Activated naive CD4-positive, alpha-beta T cell (primary cell): ENCODE measurements at places on chromosomes 5 and 9.

DNA sequence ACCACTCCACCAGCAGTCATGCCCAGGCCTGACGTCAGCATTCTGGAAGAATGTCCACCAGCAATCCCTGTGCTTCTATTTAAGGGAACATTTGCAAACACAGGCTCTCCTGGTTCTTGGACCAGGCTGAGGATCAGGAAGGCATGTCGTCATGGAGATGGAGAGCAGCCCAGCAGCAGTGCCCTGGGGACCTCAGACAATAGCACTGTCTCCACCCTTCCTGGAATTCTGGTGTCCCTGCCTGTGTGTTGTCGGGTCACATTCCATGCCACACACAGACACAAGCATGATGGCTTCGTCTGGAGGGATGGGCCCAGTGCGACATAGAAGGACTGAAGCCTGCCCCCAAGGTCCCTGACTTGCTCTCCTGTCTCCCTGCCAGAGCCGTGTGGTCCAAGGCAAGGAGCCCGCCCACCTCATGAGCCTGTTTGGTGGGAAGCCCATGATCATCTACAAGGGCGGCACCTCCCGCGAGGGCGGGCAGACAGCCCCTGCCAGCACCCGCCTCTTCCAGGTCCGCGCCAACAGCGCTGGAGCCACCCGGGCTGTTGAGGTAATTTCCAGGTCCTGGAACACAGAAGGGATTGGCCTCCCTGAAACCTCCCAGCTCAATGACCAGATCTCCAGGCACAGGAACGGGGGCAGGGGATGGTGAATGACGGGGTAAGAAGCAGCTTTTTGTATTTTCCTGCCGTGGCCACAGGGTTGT, 43.8 kb downstream of the STOM start:
- no peak for DNase-seq

DNA sequence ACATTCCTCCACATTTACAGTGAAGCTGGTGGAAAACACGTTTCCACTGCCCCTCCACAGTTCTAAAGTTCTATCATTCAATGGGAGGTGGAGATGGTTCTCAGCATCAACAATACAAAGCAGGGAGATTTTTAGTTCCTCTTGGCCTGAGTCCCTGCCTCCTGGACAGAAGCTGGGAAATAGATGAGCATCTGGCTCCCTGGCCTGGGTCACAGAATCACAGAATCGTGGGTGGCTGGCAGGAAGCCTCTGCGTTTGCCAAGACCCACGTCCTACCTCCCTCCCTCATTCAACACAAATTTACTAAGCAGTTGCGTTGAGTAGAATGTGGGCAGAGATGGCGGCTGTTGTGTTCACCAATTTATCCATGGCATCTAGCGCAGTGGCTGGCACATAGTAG, 5.2 kb upstream of the PPARGC1B start:
- no peak for DNase-seq

- DNase-seq, result no peak
These were observed 388.4 kb upstream of the PTGER4 start for GRCh38 chr5:40291338-40291737.

DNA sequence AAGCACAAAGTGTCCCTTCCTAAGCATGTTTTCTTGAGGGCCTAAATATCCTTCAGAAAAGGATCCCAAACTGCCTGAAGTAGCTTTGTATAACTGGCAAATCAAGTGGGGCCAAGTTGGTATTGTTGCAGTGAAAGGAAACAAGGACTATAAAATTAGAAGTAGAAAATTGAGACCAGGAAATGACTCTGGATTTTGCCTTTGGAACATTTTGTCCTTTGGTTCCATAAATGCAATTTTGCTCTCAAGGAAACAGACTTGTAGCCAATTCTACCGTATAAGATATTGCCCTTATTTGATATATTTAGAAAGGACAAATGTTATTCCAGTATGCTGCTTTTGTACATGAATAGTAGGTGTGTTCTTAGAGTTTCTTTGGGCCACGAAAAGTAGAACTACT, 34.4 kb downstream of the RABGAP1 start:
- DNase-seq, result no peak

DNA sequence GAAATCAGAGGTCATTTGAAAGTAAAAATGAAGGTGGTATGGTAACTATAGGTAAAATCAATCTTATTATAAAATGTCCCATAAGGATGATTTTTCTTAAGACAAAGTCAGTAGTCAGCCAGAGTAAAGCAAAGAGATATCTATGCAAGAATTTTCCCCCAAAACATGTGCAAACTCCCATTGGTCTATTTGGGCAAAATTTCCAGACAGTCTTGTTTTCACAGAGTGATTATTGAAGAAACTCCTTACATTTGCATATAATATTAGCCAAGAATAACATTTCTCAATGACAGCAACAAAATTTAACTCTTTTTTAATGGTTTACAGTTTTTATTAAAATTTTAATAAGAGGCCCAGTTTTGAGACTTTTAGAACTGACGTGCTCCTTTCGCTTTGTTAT, 406.1 kb upstream of the GRAMD2B start:
- DNase-seq, result no peak

- DNase-seq, result no peak
These were observed 19.2 kb downstream of the NOTCH1 start for GRCh38 chr9:136526625-136527066.

GRCh38 chr9:95436416-95436815, 80.4 kb downstream of the PTCH1 start:
- DNase-seq, result no peak

DNA sequence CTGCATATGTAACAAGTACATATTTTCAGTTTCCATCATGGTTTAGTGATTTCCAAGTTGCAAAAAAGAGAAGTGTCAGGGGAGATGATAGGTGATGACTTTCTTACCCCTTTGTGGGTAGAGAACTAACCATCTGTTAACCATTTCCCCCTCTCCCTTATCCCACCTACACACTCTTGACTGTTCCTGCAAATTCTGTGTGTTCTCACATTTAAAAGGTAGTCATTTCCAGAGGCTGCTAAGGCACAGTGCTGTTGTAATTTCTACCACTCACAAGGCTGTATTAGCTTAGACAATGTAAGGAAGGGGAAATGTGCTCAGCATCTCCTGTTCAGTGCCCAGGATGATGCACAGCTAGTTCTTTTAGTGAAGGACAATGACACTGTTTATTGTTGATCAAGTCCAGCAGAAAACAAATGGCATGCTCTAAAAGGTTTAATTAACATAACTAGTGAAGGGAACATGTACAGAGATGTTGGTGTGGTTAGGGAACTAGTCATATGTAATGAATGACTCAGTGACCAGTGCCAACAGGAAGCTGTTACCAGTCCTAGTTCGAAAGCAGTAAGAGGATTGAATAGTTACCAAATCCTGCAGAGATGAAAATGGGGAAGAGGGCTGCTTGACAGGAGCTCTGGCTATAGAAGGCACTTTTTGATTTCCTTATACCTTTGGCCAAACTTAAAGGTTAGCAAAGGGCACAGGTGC, 165.1 kb downstream of the PLK2 start:
- DNase-seq, result no peak
